ENCODE measurements at places on chromosomes 2 and 18. TPM values are rescaled to one million over a fixed set of nuclear protein-coding genes. Genes with fewer than 3 reads are reported as not detected.

- H3K27ac ChIP-seq, result no peak overlapping the region
- H3K27me3 ChIP-seq, result no peaks in the 10 kb centered on the region
- H3K4me3 ChIP-seq, result no peak overlapping the region
- H3K4me1 ChIP-seq, result no peaks in the 10 kb centered on the region
- H3K36me3 ChIP-seq, result no peaks in the 10 kb centered on the region
These were observed 1287.3 kb downstream of the CNTNAP5 start for GRCh38 chr2:125312342-125312741.

DNA sequence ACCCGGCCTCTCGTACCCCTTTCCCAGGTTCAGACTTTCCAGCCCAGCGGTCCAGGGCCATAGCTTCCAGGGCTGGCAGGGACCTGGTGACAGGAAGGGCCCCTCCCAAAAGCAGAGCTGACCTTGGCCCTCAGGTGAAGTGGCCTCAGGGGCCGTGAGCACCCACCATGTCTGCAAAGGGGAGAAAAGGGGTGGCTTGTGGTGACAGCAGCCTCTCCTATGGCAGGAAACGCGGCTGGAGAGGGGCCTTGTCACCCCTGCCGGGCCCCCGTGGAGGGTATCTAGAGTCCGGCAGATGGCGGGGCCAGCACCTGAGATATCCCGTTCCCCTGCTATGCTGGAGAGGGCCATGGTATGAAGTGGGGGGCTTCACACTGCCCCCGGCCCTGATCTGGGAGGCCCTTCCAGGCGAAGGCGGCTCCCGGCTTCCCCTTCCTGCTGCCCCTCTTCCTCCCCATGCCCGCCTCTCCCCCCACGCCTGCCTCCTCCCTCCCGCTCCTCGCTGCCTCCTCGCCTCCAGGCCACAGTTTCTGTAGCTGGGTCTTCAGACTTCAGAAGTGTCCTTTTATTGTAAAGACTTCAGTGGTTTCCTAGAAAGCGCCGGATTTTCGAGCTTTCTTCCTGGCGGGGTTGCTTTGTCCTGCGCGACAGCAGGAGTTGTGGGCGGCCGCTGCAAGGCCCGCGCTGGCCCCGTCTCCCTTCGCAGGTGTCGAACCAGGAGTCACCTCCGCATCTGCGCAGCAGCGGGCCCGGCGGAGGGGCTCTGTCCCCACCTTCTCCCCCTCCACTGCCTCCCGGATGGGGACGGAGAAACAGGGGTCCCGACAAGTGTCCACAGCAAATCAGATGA lies 240.5 kb upstream of the MYT1L start:
- no peak overlapping the region for H3K4me3 ChIP-seq
- peaks cover 6% of the 10 kb centered on the region for H3K27me3 ChIP-seq
- H3K27ac ChIP-seq, result no peak overlapping the region

DNA sequence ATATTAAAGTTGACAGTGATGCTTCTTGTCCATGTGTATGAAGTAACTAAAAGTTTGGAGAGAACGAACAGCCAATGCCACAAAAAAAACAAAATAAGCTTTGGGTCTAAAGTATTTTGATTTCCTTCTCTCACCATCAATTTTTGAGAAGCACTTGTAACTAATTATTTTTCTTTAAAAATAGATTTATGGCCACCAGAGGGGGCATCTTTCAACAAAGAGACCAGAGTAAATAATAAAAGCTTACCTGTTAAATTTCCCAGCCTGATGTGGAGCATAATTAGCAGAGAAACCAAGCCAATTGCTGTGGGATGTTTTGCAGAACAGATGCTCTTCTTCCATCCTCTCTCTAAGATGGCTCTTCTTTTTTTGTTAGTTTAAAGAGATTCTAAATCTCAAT lies 29.0 kb downstream of the LINC00305 start:
- no peaks in the 10 kb centered on the region for H3K36me3 ChIP-seq

DNA sequence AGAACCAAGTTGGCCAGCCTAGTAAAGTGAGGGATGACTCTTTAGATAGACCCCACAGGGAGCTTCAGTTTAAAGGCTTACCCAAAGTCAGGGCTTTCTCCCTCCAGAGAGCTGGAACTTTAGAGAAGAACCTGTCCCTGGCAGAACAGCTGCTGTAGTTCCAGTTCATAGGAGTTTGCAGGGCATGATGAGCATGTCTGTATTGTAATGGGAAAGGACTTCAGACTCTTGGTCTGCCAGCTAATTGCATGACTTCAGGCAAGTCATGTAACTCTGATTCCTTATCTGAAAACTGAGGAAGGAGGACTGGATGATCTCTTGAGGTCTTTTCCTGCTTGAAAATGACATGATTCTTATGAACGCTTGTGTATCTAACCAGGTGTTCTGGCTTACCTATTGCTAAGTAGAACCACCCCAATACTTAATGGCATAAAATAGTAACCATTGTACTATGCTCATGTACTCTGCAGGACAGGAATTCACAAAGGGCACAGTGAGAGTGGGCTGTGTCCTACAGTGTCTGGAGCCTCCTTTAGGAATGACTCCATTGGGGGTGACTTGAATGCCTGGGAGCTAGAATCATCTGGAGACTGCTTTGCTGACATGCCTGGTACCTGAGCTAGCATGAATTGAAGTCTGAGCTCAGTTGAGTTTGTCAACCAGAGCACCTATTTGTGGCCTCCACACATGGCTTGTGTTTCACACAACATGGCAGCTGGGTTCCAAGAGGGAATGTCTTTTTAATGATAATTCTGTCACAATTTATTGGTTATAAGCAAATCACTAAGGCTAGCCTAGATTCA lies 18.9 kb downstream of the SP5 start:
- no peak overlapping the region for H3K27ac ChIP-seq
- no peak for DNase-seq
- H3K36me3 ChIP-seq, result peaks cover 11% of the 10 kb centered on the region
- H3K4me3 ChIP-seq, result no peak overlapping the region
- H3K27me3 ChIP-seq, result peaks cover 4% of the 10 kb centered on the region
- no peaks in the 10 kb centered on the region for H3K4me1 ChIP-seq

- H3K4me3 ChIP-seq, result no peak overlapping the region
- no peak overlapping the region for H3K27ac ChIP-seq
- DNase-seq, result no peak
- peaks cover 4% of the 10 kb centered on the region for H3K27me3 ChIP-seq
These were observed 70.6 kb downstream of the SAP130 start for GRCh38 chr2:127957240-127957639.

ERICH2 gene
- 1.6 TPM for total RNA-seq

NDUFS1 gene
- total RNA-seq, result 67.9 TPM

CACNB4 gene
- total RNA-seq, result 1.5 TPM
